ENCODE measurements at places on chromosomes 5 and 9.

DNA sequence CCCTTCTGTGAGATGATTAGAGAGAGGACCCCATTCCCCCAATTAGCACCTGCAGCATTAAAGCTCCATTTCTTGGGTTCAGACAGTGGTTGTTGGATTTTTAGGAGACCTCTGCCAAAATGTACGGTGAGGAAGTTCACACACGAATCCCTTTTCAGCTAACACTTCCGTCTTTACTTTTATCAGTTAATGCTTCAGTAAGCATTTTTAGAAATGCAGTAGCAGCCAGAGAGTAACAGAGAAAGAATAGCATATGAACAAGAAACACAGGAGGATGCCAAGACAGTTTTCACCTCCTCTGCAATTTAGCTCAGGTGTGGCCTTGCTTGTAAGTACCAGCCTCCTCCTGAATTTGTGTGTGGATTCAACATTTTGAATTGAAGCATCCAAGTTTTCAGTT is 312.9 kb downstream of the ISL1 start:
- DNase-seq, result no peak

DNA sequence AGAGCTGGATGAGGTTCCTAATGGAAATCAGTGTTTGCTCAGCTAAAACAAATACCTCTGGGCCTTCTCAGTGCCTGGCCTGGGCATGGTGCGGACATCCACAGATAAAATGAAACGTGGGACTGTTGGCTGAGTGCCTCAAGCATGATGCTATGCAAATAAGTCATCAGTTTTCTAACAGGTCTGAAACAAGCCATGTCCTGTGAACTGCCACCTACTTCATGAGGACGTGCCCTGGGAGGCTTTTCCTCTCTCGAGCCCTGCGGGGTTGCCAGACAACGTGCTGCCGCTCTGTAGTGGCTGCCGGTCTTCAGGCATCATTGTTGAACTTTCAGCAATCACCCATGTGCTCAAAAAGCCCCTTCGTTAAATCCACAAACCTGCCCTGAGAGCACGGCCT is 240.4 kb upstream of the IRX2 start:
- no peak for DNase-seq

- no peak for DNase-seq
Observed at GRCh38 chr9:17930071-17930470, 351.2 kb downstream of the SH3GL2 start.

DNA sequence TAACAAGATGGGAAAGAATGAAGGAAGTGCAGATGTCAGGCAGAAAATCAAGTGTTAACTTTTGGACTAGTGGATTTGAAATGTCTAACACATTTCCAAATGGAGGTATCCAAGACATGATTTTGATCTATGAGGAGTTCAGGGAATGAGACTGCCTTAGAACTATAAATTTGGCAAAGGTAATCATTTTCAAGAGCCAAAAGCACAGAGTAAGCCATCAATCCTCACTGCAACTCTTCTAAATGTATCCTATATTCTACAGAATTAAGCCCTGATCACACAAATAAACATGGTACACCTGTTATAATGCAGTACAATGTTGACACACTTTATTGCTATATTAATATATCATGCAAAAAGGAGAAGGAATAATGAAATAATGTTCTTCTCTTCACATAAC is 55.6 kb downstream of the SETX start:
- DNase-seq, result no peak

DNA sequence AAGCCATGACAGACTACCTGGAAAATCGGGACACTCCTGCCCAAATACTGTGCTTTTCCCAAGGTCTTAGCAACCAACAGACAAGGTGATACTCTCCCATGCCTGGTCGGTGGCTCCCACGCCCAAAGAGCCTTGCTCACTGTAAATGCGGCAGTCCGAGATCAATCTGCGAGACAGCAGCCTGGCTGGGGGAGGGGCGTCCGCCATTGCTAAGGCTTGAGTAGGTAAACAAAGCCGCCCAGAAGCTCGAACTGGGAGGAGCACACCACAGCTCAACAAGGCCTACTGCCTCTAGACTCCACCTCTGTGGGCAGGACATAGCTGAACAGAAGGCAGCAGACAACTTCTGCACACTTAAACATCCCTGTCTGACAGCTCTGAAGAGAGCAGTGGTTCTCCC is 272.1 kb upstream of the CCNG1 start:
- DNase-seq, result no peak

- no peak for DNase-seq
Observed at GRCh38 chr5:65391591-65391990, 90.1 kb downstream of the ADAMTS6 start.

- DNase-seq, result no peak
Observed at GRCh38 chr9:27162045-27162444, 53.0 kb downstream of the TEK start.

All from LoVo (cell line).